GM12891 (cell line): ENCODE measurements at places on chromosomes 1 and 21.

GRCh38 chr1:222464841-222465210 lies 83.1 kb downstream of the HHIPL2 start:
- no peak for DNase-seq

GRCh38 chr1:93033785-93034184 lies 45.3 kb upstream of the MTF2 start:
- peak; percentile 30 for DNase-seq

DNA sequence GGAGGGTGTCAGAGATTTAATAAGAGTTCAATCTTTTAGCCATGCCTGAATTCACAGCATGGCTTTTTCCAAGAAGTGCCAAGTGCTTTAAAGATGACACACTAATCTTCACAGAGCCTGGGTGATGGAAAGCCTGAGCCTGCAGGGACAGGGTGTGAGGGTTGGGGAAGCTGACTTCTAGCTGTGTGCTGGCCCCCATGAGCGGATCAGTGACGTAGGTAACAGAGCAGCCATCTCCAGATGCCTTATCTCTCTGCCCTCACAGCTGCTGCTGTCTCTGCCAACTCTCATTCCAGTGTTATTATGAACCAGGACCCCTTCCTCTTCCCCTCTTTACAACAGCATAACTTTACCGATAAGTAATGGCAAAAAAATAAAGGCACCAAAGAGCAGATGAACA lies 30.6 kb downstream of the FAM78B start:
- DNase-seq = no peak

GRCh38 chr1:4006676-4007374 lies 106.8 kb upstream of the C1orf174 start:
- DNase-seq = no peak

DNA sequence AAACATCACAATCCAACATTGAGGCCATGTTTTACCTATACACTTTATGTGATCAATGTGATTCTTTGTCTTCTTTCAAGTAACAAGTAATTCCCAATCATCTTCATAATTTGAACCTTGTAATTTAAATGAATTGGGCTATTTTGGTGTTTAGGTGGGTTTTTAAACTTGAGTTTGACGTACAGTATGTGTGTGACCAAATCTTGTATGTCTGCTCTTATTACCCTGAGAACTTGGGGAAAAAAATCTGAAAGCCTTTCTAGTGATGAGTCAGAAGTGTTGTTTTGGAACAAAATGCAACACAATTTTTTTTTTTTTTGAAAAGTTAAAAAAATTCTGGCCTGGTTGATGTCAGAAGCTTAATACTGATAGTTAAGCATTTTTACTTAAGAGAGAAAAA lies 68.5 kb downstream of the HHAT start:
- no peak for DNase-seq

DNA sequence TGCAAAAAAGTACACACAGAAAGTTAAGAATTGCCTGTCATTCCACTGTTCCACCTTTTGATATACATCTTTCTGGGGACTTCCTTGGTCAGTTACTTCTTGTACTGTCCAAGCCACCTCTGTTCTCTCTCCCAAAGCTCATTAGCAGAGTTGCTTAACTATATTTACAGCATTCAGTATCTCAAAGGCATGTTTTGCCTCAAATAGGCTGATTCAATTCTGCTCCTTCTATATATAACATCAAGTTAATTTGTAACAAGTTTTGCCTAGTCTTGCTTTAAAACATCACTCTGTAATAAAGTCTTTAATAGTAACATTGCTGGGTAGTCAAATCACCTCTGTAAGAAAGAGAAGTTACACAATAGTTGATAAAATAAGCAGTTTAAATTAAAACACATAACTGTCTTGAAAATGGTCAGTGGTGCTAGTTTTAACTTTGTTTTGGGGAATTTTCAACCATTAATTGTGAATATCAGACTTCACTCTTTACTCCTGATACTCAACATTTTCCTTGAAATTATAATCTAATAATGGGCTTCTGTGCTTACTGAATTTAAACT lies 35.7 kb downstream of the EDARADD start:
- no peak for DNase-seq

DNA sequence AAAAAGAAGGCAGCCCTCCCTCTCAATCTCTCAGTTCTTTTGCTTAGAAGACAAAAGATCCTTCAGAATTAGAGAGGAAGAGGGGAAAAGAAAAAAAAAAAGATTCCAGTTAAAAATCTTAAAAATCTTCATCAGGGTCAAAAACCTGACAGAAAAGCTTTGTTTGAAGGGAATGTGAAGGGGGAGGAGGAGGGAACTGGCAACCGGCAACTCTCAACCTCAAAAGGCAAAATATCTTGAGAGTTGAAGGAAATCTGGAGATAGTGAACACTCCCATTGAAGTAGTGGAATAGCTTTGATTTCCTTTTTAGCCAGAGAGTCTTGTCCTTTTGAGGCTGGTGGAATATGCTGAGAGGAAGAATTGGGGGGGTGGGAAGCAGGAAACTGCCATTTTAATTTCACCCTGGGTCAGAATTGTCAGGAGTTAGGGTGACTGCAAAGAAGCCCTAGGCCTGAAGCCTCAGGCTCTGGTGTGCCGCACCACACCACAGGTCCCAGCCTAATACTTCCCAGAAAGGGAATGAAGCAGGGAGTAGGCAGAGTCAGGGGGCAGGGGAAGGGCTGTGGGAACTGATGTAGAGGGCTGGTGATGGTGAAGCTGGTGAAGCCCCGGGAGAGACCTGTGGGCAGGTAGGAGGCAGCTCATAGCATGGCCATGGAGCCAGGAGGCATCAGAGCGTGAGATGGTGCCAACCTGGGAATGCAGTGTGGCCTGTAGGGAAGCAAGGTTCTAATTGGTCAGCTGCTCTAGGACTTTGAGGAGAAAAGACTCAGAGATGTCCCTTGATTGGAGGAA lies 24.6 kb downstream of the KIRREL1 start:
- DNase-seq = no peak

DNA sequence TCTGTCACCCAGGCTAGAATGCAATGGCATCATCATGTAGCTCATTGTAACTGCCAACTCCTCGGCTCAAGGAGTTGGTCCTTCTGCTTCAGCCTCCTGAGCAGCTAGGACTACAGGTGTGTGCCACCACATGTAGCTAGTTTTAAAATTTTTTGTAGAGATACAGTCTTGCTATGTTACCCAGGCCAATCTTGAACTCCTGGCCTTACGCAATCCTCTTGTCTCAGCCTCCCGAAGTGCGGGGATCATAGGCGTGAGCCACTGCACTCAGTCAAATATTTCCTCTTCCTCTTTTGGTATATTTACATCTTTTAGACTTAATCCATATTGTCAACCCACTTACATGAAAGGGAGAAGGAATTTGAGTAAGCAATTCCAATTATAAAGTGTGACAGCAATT lies 121.1 kb downstream of the EVI5 start:
- no peak for DNase-seq

- DNase-seq = no peak
These were observed 79.0 kb downstream of the SLC45A1 start for GRCh38 chr1:8396786-8397406.

DNA sequence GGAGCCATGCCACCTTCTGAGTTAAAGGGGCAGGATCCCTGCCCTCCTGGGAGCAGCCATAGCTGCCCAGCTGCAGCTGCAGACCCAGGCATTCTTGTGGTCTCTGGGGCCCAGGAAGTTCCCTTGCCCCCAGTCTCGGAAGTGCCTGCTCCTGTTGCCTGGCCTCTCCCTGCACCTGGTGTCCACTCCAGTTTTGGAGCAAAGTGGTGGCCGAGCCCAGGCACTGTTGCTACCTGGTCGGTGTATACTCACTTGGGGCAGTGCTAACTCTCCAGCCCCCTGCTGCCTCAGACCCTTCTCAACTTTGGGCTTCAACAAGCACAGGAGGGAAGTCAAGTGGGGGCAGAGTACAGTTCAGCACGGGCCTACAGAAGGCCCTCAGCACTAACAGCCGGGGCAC lies 352.9 kb upstream of the NCAM2 start:
- no peak for DNase-seq

- DNase-seq = no peak
These were observed 5.5 kb upstream of the AGTRAP start for GRCh38 chr1:11730429-11730891.

DNA sequence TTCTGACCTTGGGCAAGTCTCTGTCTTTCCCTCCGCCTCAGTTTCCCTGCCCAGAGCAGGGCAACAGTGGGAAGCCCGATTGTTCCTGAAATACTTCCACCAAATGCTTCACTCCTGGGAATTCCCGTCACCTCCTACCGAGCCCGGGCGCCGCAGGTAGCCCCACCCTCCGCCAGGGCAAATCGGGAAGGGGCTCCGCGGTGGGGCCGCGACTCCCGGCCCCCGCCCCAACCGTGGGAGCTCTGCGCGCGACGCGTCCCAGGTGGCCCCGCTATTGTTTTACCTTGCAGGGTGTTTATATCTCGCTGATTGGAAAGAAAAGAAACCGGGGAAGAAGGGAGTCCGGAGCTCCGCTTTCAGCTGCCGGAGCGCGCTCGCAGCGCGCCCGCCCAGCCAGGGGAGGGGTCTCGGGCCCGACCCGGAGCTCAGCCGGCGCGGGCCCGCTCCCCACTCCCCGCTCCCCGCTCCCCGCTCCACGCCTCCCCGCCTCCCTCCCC lies 407 bp downstream of the IGSF3 start:
- peak; percentile 25 for DNase-seq

- no peak for DNase-seq
These were observed 16.5 kb upstream of the A3GALT2 start for GRCh38 chr1:33337441-33337840.

DNA sequence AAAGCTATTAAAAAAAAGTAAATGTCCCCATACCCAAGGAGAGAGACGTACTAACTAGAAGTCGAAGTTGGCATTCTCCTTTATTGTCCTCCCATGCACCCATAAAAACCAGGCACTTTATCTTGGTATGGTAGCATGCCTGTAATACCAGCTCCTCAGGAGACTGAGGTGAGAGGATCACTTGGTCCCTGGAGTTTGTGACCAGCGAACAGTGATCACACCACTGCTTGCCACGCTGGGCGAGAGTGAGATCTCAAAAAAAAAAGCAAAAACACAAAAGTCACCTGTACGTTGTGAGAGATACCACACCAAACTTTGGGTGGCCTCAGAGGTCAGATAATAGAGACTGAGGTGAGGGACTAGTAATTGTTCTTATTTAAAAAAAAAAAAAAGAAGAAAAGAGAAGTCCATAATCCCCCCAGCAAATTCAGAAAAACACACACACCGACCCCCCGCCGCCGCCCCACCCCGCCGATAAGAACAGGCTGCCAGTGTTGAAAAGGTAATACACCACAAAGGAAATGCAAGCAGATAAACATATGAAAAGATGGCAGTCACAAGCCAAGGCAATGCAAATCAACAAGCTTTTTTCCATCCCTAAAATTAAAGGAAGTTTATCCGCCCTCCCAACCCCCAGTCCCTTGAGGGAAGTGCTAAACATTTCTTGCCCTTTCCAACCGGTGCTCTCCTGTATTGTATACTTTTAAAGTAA lies 3.6 kb downstream of the L1TD1 start:
- DNase-seq = no peak
